ENCODE measurements at places on chromosomes 11 and 22.

GRCh38 chr11:78205256-78205655 lies 16.5 kb downstream of the USP35 start:
- no peak for DNase-seq

DNA sequence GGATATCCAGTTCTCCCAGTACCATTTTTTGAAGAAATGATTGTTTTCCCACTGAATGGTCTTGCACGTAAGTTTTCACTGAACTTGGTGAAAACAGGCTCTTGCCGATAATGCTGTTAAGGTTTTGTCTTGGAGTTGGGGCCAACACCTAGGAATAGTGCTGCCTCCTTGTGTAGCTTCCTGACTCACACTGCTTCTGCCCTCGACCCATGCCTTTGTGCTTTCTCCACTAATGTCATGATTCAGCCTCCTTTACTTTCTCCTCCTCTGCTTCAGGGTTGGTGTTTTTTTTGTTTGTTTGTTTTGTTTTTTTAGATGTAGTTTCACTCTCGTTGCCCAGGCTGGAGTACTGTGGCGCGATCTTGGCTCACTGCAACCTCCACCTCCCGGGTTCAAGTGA lies 30.2 kb downstream of the SLC5A1 start:
- DNase-seq = no peak

- no peak for DNase-seq
Observed at GRCh38 chr22:22929381-22930221, 42.0 kb downstream of the IGLL5 start.

DNA sequence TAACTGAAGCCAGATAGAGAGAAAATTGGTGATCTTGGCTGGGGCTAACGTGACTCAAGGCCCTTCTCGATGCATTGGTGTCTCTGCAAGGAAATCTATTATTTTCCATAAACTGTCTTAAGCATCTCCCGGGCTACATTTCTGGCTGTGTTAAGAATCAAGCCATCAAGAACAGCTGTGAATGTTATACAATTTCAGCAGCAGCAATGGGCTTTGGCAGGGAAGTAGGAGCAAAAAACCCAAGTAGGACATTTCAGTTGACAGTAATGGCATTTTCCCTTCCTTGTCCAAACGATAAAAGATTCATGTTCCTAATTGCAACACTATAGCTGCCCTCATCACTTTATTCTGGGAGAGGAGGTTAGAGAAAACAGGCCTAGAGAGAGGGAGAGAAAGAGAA lies 335.0 kb downstream of the CADM1 start:
- no peak for DNase-seq

GRCh38 chr22:27628891-27629631 lies 172.5 kb downstream of the MN1 start:
- DNase-seq = no peak

DNA sequence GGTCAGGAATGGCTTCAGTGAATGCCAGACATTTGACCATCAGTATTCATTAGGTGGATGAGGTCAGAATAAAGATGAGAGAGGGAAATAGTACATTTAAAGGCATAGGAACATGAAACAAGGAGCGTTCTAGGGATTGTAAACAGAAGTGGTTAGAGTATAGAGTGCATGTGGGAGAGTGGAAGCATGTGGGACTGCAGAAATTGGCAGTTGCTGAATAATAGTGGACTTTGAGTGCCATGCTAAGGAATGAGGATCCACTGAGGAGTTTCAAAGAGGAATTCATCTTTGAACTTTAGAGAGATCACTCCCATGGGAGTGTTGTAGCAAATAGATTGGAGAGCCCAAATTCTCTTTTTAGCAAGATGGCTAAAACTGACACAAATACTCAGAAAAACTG lies 7.9 kb downstream of the RNF169 start:
- no peak for DNase-seq

All from eye (tissue), 1 donor.